ENCODE measurements at places on chromosomes 5 and 9.

GRCh38 chr9:131873891-131874440 is 134.1 kb upstream of the RAPGEF1 start:
- no peak for DNase-seq

- DNase-seq: no peak
Measured at GRCh38 chr5:51082741-51083140, 300.5 kb upstream of the ISL1 start.

GRCh38 chr5:168434001-168434400 is 52.3 kb upstream of the RARS1 start:
- no peak for DNase-seq

GRCh38 chr5:154311362-154311761 is 120.8 kb downstream of the GALNT10 start:
- peak; percentile 8 for DNase-seq

DNA sequence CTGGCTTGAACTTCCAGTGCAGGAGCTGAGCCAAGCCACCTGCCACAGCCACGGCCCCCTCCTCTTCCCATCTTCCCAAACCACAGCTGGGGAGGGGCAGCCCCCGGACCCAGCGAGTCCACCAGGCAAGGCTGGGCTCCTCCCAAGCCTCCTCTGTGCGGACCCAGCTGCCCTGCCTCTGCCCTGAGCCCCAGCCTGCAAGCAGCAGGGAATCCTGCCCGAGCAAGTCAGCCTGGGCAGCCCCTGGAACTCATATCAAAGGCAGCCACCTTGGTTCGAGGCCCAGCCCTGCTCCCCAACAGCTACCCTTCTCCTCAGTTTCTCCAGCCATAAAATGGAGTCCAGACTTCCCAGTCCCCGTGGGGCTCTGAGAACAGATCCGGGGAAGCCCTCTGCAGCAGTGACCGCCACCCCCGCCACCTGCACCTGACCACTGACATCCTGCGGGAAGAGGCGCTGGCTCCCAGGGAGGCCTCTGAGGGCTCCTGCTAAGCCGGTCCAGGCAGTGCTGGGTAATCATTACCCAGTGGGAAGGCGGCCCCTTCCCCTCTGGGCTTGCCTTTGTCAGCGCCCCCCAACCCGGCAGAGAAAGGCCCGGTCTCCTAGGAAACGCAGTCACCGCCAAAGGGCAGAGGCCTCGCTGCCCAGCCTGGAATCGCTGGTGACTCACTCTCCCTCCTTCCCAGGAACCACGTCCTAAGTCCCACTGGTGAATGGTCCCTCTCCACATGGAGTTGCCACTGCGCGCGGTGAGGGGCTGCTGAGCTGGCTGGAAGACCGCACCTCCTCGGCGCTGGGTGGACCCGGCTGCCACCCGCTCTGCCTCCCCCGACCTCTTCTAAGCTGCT is 1.5 kb downstream of the VAV2 start:
- no peak for DNase-seq

DNA sequence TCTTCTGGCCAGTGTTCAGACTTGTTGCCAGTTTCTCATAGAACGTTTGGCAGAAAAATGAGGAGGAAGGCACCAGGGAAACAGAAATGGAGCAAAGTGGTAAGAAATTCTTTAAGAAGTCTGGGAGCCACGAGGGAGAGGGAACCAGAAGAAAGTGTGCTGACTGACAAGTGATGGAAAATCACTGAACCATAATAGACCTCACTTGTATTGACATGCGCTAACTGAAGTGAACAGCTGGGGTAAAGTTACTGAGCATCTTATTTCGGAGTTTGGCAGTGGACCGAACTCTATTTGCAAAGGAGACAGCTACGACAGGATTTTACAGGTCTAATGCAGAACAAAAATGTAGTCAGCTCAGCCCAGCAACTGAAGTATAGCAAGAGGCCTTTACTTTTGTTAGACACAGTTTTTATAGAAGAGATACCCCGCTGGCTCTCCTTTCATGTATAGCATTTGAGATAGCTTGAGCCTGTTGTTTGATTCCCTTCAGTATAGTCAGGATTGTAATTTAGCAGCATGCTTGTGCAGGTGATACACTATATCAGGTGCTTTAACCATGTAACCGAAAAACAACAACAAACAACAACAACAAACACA is 53.6 kb downstream of the HMHB1 start:
- DNase-seq: no peak

- DNase-seq: no peak
Measured at GRCh38 chr5:125756456-125756855, 666.8 kb upstream of the GRAMD2B start.

DNA sequence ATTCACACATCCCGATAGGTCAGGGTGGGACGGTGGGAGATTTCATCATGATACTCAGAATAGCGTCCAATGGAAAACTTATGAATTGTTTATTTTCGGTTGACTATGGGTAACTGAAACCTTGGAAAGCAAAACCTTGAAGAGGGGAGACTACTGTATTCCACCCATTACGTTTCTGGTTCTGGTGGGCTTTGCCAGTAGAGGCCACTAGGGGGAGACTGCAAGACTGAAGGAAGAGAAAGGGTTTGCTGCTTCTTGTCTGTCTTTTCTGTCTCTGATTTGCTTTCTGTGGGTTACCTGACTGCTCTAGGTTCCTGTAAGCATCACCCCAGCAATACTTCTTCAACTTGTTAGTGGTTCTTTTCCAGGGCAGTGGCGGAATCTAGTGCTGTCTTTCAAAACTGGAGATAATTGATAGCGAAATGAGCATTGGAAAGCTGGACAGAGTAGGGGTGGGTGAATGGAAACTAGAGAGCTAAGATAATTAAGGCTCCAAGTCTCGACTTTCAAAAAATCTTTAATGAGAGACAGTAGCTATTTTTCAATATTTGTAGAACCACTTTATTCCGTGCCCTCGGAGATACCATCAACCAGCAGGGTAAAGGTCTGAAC is 27.0 kb downstream of the GRIN3A start:
- peak; percentile 26 for DNase-seq

GRCh38 chr9:17888066-17888465 is 309.2 kb downstream of the SH3GL2 start:
- no peak for DNase-seq

DNA sequence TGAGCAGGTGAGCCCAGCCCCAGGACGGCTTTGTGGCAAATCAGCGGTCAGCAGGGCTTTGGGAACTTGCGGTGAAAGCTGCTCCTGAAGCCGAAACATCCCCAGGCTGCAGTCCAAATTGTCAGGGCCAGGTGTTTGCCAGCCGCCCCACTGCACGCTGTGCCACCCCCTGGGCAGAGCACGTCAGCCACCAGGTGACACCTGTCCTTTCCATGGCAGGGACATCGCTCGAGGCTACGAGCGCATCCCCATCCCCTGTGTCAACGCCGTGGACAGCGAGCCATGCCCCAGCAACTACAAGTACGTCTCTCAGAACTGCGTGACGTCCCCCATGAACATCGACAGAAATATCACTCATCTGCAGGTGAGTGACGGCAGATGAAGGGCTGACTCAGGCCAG is 64.4 kb upstream of the CACNA1B start:
- DNase-seq: no peak

- no peak for DNase-seq
Measured at GRCh38 chr5:38797838-38798237, 48.0 kb upstream of the OSMR start.

DNA sequence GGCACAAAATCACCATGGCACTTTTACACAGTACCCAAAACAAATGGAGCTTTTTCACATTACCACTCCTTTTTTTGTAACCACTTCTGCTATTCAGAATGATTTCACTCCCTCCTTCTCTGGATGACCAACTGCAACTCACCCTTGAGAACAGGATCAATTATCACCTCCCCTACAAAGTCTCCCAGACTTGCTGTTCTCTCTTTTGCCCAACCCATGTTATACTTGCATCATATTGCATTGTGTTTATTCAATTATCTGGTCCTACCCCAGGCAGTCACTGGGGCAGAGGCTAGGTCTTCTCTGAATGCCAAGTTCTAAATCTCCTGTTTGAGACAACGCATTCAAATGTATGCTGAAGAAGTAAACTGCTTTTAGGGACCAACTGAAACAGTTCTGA is 96.0 kb downstream of the GPR21 start:
- DNase-seq: no peak

GRCh38 chr5:112230606-112231005 is 188.5 kb downstream of the EPB41L4A start:
- no peak for DNase-seq

Measured in stimulated activated naive CD8-positive, alpha-beta T cell treated with anti-CD3 and anti-CD28 coated beads, Interleukin-15, amount 100 ng/mL, for 72 hours (primary cell).